ENCODE measurements at places on chromosomes 3 and 15.

GRCh38 chr3:195148549-195148948, 122.4 kb downstream of the XXYLT1 start:
- DNase-seq, result no peak

DNA sequence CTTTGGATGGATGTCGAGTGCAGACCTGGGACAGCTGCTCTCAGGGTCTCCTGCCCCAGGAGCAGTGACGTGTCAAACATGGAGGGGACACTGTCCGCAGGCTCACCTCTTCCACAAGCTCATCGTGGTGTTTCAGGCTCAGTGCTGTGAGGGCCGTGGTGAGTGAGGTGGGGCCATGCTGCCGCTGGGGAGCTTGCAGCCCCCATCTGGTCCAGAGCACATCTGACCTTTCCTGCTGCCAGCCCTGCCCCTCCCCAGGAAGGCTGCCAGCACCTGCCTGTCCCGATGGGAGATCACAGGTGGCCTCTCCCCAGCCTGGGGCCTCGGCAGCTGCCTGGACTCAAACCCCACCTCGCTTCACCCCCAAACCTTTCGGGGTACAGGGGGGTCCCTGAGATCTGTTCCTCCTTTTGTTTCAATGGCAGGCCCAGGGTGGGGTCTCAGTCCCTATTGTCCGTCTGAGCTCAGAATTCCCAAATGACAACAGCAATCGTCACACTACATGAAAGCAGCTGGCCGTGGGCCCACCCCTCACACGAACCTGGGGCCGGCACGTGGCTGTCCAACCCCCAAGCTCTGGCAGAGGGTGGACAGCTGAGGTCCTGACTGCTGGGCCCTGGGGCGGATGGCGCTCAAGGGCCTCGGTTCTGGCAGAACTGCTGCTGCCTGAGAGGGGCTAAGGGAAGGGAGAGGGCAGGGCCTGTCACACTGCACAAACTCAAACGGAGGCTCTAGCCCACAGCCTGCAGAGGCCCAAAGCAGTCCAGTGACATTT, 65.0 kb upstream of the RPL32 start:
- no peak for DNase-seq

DNA sequence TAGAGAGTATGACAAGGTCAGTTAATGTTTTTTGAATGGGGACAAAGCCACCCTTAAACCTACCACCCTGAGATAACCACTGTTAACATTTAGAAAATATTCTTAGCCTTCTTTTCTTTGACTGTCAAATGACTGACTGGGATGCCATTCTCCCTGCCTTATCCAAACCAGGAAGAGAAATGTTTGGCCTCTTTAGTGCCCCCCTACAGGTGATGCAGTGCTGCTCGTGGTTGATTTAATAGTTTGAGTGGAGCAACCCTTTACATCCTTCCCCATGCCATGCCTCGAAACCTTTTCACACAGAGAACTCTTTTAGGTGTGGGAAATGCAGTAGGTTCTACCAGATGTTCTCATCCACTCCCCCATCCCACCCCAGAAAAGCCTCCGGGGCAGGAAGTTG, 38.7 kb upstream of the UMPS start:
- DNase-seq, result no peak

GRCh38 chr3:135199137-135199536, 404.1 kb downstream of the EPHB1 start:
- DNase-seq, result no peak

GRCh38 chr3:128075522-128076482, 23.6 kb downstream of the SEC61A1 start:
- no peak for DNase-seq

DNA sequence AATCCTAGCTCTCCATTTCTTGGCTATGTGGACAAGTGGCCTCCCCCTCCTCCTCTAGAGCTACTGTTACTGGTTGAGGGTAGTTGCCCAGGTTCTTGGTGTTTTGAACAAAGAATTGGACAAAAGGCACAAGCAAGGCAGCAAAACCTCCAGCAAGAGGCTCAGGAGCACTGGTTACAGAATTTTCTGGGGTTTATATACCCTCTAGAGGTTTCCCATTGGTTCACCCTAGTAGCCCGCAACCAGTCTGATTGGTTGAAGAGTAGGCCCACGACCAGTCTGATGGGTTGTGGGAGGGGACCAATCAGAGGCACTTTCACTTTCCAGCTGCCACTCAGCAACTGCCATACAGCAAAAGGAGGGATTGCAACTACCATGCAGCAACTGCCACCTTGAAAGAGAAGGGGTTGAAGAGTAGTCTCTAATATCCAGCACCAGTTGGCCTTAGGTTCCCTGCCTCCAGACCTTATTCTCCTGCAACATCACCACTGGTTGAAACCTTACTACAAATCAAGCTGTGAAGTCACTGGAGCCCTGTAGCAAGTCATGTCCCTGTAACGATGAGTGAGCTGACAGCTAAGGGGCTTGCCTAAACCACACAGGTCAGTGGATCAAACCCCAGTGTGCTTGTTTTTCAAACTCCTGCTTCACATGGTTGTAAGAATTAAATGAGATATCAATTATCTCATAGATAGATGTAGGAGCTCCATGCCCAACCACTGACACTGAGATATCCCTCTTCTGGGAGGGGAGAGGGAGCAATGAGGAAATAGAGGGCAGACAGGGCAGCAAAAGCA, 2.9 kb upstream of the C15orf39 start:
- peak; percentile 91 for DNase-seq

DNA sequence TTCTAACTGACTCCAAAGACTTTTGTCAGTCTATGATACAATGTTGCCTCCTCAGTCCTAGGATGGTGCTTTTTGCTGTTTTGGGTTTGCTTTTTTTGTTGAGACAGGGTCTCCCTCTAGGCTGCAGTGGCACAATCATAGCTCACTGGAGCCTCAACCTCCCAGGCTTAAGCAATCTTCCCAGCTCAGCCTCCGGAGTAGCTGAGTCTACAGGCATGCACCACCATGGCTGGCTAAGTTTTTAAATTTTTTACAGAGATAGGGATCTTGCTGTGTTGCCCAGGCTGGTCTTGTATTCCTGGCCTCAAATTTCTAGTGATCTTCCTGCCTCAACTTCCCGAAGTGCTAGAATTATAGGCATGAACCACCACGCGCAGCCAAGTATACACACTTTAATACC, 22.5 kb downstream of the RUBCN start:
- DNase-seq, result no peak

GRCh38 chr3:156161172-156161571, 40.8 kb downstream of the KCNAB1 start:
- DNase-seq, result no peak

DNA sequence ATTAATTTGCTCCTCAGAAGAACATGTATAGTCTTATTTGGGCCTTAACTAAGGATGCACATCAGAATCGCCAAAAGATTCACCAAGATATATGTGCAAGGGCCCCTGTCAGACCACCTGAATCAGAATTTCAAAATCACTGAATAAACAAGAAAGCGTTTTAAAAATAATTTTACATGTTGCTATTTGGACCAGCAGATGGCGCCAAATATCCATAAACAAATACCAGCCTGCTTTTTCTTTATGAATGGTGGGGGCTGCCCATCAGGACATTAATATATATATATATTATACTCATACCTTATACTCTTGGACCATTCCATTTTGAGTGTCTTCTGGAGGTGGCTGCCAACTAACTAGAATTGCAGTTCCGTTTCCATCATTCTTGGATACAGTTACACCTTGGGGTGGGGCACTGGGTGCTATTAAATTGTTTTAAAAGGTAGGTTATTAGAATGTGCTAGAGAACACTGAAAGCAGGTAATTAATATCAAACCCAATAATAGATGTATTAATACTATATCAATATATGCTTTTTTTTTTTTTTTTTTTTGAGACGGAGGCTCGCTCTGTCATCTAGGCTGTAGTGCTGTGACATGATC, 1108.3 kb downstream of the ROBO1 start:
- DNase-seq, result no peak

DNA sequence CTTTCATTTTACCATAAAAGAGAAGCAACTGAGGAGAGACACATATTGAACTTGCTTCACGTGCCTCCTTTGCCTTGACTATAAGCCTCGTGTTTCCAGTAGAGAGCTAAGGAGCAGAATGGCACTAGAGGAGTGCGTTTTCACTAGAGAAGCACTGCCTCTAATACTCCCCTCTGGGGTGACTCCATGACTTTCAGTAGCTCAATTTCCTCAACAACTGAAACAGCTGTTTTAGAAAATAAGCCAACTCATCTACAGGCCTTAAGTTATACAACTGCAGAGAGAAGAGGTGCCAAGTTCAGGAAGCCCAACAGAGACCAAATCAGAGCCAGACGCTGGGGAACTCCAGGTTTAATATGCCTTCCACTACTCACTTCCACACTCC, 1.9 kb downstream of the UBP1 start:
- no peak for DNase-seq

GRCh38 chr3:159635047-159635641, 353.5 kb upstream of the IL12A start:
- no peak for DNase-seq

DNA sequence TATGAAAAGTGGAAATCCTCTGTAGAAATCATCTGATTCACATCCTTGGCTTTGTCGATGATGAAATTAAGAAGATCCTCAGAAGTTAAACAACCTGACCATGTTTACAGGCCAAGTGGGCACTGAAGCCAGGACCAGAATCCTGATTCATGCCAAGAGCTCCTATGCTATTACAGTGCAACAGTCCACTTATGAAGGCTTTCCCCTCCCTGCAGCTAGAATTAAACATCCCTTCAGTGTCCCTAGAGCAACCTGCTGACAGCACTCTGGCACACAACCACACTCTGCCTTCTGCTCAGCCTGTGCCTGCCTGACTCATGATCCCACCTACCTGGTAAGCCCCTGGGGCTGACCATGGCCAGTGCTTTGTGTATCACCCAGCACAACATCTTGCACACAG, 33.8 kb downstream of the TXNRD3 start:
- DNase-seq, result no peak

GRCh38 chr3:190534386-190534785, 20.5 kb downstream of the IL1RAP start:
- DNase-seq, result no peak

DNA sequence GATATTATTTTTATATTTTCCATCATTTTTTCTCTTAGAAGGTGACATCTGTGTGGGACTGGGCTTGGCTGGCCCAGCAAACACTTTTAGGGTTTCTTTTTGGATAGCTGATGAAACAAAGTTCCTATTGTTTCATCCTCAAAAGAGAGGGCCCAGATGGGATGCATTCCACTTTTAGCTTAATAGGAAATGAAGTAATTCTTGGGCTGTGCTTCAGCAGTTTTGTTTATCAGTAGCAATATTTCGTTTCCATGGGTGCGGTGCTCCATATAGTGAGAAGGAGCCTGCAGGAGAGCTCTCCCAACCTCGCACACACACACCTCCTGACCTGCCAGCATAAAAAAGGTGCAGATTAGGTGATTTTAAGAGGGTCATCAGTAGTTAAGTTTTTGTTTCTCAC, 147.5 kb downstream of the AKAP13 start:
- no peak for DNase-seq

GRCh38 chr3:1578124-1578806, 485.4 kb downstream of the CNTN6 start:
- DNase-seq, result no peak

GRCh38 chr3:71584394-71585011, 975 bp upstream of the FOXP1 start:
- peak; percentile 40 for DNase-seq

DNA sequence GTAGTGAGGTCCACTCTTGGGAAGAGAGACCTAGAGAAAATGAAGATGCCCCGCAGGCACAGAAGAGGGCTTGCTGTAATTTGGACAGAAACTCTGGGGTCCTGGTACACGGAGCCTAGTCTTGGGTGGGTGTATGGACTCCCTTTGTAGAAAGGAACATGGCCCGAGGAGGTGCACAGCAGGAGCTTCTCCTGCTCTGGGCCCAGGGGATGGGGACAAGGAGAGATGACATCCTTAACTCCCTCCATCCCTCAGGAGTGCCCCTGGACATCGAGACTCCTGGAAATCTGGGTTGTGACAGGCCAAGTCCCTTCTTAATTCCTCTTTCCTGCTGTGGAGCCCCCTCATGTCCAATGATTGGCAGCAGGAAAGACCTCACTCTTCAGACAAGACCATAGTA, 29.9 kb upstream of the ABHD2 start:
- DNase-seq, result no peak

GRCh38 chr15:71647487-71647808, 162.9 kb upstream of the NR2E3 start:
- no peak for DNase-seq

- no peak for DNase-seq
Observed at GRCh38 chr3:23275061-23275460, 71.9 kb downstream of the UBE2E2 start.

- no peak for DNase-seq
Observed at GRCh38 chr3:4503050-4503449, 9.9 kb downstream of the ITPR1 start.

- no peak for DNase-seq
Observed at GRCh38 chr3:184291044-184291737, 7.8 kb upstream of the PSMD2 start.

GRCh38 chr3:150407051-150407807, 869 bp upstream of the TSC22D2 start:
- DNase-seq, result no peak
